ENCODE measurements at places on chromosomes 16 and 17.

DNA sequence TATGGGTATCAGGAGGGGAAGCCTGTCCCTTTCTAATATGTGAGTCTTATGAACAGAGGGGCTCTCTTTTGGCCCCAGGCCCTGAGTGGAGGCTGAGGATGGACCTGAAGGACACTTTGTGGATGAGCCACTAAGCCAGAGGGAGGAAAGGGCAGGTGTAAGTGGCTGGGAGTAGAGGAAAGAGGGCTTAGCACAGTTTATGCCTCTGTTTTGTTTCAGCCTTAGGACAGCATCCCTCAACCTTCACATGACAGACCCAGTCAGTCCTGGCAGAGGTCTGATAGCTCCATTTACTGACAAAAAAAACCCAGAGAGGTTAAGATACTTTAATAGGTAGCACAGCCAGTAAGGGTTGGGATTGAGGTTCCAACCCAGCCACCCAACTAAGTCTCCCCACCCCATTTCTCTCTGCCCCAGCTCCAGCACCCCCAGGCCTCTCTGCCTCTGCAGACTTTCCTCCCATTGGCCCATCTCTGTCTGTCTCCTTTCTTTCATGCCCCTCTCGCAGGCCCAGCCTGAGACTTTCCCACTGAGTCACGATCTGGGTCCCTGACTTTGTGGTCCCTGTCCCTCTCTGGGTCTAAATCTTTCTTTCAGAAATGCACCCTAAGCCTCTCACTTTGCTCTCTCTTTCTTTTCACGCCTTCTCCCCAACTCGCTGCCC, 4.7 kb upstream of the TBX21 start:
- DNase-seq: no peak

GRCh38 chr17:15885770-15886169, 59.2 kb upstream of the ADORA2B start:
- no peak for DNase-seq

- no peak for DNase-seq
These were observed 9.9 kb downstream of the TAOK2 start for GRCh38 chr16:29983420-29984136.

GRCh38 chr17:14116263-14117024, 47.1 kb downstream of the COX10 start:
- DNase-seq: no peak

- peak; percentile 55 for DNase-seq
These were observed 75.9 kb upstream of the TNRC6C start for GRCh38 chr17:77882481-77883212.

DNA sequence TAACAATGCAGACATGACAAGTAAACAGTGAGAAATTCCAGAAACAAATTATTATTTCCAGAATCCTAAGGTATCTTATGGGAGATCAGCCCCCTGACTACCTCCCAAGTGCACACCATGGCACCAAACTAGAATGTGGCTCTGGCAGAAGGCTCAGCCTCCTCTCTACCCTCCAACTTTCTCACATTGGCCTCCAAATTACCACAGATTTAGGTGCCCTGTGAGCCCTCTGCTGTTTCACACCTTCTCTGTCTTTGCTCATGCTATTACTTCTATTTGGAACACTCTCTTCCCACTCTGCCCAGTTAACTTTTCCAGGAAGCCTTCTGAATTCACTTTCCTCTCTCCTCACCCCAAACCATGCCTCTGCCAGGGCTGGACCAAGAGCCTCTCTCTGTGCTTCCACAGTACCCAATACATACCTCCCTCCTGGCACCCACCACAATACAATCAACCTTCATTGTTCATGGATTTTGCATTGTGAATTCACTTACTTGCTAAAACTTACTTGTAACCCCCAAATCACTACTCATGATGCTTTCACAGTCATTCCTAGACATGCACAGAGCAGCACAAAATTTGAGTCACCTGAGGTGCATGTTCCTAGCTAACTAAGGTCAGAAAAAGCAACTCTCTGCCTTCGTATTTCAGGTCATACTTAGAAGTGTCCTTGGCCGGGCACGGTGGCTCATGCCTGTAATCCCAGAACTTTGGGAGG, 31.4 kb downstream of the SMG6 start:
- DNase-seq: no peak

GRCh38 chr17:3557768-3558583, at the start of gene TRPV3:
Gene TRPV3, minus strand, starts transcription at chr17:3557812. Its CDS starts 2,962 bp downstream, at chr17:3554850.
- no peak for DNase-seq

All from fibroblast of skin of back (primary cell).